ENCODE measurements at places on chromosomes 5 and 9. TPM values are rescaled to one million over a fixed set of nuclear protein-coding genes. Genes with fewer than 3 reads are reported as not detected.

- no peak overlapping the region for H3K27ac ChIP-seq
- H3K4me1 ChIP-seq = no peaks in the 10 kb centered on the region
- DNase-seq = no peak
- no peak overlapping the region for H3K4me3 ChIP-seq
- H3K36me3 ChIP-seq = peaks cover 4% of the 10 kb centered on the region
- H3K27me3 ChIP-seq = peaks cover 54% of the 10 kb centered on the region
Observed at GRCh38 chr9:122457787-122458186, 19.9 kb downstream of the OR1J1 start.

- no peak for DNase-seq
- H3K4me1 ChIP-seq = peaks cover 39% of the 10 kb centered on the region
- no peaks in the 10 kb centered on the region for H3K27me3 ChIP-seq
- H3K27ac ChIP-seq = peak overlapping the region; percentile 98
Observed at GRCh38 chr5:141649972-141650371, 1.2 kb downstream of the FCHSD1 start.

DNA sequence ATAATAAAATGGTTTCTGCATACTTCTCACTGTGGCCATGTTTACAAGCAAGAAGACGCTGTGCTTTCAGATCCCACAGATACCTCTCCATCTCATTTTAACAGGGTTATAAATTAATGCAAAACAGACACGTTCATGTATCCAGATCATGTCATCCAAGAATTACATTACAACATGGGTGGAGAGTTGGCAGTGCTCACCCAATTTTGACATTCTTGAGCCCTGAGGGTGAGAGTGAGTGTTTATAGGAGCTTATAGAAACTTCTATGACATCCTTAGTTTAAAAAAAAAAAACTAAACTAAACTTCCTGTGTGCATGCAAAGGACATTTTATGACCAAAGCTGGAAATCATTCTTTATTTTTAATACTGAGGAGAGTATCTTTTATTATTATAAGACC, 9.1 kb downstream of the PRKACG start:
- H3K4me3 ChIP-seq = no peak overlapping the region
- no peaks in the 10 kb centered on the region for H3K4me1 ChIP-seq
- no peaks in the 10 kb centered on the region for H3K27me3 ChIP-seq
- H3K27ac ChIP-seq = no peak overlapping the region
- DNase-seq = no peak

WNT8A gene
- not detected for polyA plus RNA-seq

DNA sequence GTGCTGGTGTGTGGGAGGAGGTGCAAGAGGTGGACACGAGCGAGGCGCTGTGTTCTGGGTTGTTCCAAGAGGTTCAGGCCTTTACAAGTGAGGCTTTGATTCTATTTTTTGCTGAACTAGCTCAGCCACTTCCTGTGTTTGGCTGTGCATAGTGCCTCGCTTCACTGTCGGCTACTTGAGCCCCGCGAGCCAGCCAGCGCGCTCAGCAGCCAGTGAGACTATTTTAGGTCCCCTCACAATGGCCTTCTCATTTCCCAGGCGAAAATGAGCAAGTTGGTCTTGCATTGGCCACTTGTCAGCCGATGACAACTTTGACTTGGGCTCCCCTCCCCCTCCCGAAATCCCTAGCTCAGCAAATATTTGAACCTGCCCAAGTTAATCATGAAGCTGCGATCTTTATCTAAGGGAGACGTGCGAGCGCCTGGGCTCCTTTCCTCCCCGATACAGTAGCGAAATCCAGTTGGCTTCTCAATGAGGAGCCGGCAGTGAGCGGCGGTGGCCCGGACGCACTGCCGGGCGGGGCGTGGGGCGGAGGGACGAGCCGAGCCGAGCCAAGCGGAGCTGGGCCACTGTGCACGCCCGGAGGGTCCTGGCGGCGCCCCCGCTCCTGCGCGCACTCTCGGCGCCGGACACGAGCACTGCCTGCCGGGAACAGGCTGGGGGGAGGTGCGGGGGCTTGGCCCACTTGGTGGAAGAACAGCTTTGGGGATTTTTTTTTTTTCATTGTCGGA, 72.6 kb downstream of the PIK3R1 start:
- peak; percentile 40 for DNase-seq
- no peaks in the 10 kb centered on the region for H3K27me3 ChIP-seq
- peak overlapping the region; percentile 93 for H3K4me3 ChIP-seq
- H3K27ac ChIP-seq = peak overlapping the region; percentile 96

GRCh38 chr5:80904533-80905187, 55.5 kb upstream of the RASGRF2 start:
- H3K36me3 ChIP-seq = peaks cover 3% of the 10 kb centered on the region
- no peak overlapping the region for H3K27ac ChIP-seq
- no peak for DNase-seq
- H3K27me3 ChIP-seq = no peaks in the 10 kb centered on the region

DNA sequence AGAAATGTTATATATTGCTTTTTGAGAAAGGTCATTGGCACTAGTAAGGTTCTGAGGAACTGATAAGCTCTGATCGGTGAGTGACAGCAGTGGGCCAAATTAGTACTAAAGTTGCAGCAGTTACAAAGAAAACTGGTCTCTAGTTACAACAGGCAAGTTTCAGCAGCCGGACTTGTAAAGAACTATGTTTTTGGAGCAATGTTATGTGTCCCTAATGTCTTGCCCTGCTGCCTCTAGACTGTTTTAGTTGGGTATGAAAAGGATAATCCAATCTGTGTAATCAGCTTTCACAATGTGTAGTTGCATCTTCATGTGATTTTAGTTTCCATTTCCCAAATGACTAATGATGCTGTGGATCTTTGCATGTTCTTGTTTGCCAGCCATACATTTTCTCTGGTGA, 113.5 kb downstream of the CAMK4 start:
- no peaks in the 10 kb centered on the region for H3K36me3 ChIP-seq
- no peak overlapping the region for H3K27ac ChIP-seq
- peaks cover 77% of the 10 kb centered on the region for H3K4me1 ChIP-seq
- DNase-seq = no peak
- peak overlapping the region; percentile 24 for H3K4me3 ChIP-seq

DNA sequence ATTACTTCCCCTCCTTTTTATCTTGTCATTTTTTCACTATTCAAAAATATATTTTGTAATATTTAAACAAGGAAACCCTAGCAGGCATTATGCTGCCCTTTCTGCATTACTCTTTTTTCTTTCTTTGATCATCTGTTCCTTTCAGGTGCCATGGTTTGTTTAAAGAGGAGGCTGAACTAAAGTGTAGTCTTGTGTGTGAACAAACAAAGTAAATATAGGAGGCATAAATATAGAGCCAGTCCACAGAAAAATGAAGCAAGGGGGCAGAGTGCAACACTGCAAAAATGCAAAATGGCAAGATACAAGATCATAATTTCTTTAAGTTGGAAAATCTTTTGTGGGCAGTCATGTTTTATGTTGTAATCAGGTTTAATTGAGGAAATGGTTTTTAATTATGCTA, 947.3 kb upstream of the COX7C start:
- DNase-seq = no peak
- H3K4me1 ChIP-seq = no peaks in the 10 kb centered on the region
- H3K4me3 ChIP-seq = no peak overlapping the region
- no peak overlapping the region for H3K27ac ChIP-seq
- no peaks in the 10 kb centered on the region for H3K36me3 ChIP-seq

Measured in naive thymus-derived CD8-positive, alpha-beta T cell (primary cell).